ENCODE measurements at places on chromosomes 16 and 17.
A peak's percentile ranks its signal among the peaks of the same experiment; 100 is the strongest.

GRCh38 chr16:46830417-46830901, 521 bp downstream of the C16orf87 start:
- peak; percentile 62 for DNase-seq

- DNase-seq = no peak
Observed at GRCh38 chr17:50110591-50111349, 15.6 kb downstream of the PDK2 start.

DNA sequence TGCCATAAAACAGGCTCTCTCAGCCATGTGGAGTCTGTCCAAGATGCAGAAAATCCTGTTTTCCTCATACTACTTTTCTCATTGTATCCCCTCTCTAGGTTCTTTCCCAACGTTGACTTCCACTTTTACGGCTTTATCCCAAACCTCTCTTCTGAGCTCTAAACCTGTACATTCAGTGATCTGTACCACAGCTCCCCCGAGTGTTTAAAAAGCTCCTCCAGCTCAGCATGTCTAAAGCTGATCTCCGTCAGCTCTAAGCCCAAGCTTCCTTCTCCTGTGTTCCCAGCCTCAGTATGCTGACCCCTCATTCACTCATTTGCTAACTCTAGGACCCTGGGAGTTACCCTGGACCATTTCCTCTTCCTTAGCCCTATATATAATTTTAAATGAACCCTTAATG, 144.6 kb downstream of the DNAH9 start:
- no peak for DNase-seq

GRCh38 chr17:70172923-70173322, 3.6 kb downstream of the KCNJ2 start:
- no peak for DNase-seq

GRCh38 chr17:57419940-57420550, 163.7 kb downstream of the MSI2 start:
- DNase-seq = no peak

GRCh38 chr16:87244636-87245197, 72.5 kb downstream of the C16orf95 start:
- peak; percentile 52 for DNase-seq

GRCh38 chr16:74868501-74868900, 93.9 kb upstream of the FA2H start:
- no peak for DNase-seq

DNA sequence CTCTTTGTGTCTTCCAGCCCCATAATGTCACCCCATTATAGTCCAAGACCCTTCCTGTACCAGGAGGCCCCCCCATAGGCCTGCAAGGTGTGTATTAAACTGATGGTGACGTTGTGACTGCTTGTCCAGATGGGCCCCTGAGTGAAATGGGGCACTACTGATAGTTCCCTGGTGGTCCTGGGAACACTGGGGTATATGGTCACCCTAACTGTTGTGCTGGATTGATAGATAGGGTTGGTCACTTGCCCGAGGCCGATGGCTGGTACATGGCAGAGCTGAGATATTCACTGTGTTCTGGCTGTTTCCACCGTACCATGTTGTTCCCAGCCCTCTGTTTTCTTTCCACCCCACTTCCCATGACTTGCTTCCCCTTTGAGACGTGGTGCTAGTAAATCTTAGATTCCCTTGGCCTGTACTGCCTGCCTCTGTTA, 4.3 kb downstream of the CNP start:
- DNase-seq = peak; percentile 19

- no peak for DNase-seq
Observed at GRCh38 chr16:67259705-67260104, 10.9 kb downstream of the SLC9A5 start.

DNA sequence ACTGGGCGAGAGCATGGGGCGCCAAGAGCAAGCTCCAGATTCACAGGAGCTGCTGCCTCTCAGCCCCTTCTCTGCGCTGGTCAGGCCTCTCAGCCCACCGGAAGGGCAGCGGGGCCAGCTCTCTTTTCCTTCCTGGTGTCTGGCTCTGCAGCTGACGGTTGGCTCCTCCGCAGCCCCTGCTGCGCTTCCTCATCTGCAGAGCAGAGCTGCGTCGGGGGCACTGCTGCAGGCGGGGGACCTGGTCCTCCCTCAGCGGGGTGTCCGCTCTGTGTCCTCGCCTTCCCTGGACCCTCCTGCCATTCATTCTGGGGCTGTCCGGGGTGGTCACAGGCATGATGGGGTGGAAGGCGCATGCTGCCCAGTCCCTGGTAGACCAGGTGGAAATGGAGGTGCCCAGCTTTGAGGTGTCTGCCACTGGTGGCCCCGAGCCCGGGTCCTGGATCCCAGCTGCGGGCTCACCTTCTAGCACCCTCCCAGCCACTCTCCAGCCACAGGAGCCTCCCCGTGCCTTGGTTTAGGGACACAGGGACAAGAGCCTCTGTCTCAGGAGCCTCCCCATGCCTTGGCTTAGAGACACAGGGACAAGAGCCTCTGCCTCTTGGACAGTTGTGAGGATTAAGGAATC, 84.8 kb downstream of the IRF8 start:
- no peak for DNase-seq

- no peak for DNase-seq
Observed at GRCh38 chr17:79543531-79543930, 67.3 kb downstream of the RBFOX3 start.

GRCh38 chr17:34511931-34512330, 67.5 kb upstream of the TMEM132E start:
- no peak for DNase-seq

- DNase-seq = peak; percentile 94
Observed at GRCh38 chr16:4402439-4403132, 13.8 kb downstream of the CORO7 start.

DNA sequence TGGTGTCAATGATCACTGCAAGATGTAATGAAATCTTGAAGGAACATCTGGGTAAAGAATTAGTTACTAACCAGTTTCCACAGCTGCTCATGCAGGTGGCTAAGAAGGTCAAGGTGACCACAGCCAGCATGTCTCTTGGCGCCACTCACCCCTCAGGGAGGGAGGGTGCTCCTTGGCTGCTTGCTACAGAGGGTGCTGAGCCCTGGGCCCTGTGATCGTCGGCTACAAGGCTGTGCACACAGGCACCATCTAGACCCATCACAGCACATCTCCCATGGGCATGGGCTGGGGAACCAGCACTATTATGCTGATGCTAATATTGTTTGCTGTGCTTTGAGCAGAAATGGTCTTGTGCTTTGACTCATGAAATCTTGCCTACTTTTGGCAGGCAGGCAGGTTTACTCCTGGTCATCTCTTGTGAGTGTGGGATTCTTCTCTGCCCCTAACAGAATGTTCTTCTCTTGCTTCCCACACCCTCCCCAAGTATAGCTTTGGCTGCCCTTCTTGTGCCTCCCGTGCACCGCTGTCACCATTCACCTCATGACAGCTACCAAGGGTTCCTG, 36.4 kb downstream of the TXNDC11 start:
- no peak for DNase-seq

- peak; percentile 33 for DNase-seq
Observed at GRCh38 chr17:79478051-79478461, 132.8 kb downstream of the RBFOX3 start.

DNA sequence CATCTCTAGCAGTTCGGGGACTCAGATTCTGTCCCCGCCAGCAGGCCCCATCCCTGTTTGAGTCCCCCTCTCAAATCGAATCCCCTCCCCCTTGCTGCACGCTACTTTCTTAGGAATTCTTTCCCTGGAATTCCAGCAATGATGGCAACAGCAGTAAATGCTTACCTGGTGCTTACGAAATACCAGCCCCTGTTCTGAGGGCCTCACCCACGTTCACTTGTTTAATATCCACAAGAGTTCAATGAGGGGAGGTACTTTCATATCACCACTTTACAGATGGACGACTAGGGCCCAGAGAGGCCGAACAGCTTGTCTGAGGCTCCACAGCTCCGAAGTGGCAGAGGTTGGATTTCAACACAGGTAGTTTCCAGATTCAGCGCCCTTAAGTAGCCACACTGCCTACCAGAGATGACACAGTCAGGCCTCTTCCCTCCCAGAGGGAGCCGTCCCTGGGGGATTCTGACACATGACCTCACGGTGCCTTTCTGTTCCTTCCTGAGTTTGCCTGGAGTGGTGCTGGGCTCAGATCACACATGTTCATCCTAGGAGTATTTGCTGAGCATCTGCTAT, 120.7 kb upstream of the GSE1 start:
- no peak for DNase-seq

DNA sequence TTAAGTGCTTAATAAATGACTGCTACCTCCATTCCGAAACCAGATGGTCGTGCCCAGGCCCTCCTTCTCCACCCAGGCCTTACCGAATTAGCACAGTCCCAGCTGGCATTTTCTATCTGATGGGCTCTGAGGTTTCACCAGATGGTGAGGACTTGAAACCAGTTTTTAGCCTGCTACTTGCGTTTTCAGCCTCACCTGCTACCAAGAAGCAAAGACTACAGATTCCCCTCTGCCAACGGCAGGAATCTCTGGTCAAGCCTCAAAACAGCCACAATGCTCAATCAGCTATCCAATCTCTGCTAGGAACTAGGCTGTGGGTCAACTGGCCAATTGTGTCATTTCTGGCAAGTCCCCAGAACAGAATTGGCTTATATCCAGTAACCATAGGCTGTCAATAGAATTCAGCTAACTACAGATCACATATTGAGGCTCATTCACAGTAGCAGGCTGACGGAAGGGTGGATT, 11.7 kb downstream of the PECAM1 start:
- DNase-seq = peak; percentile 11

DNA sequence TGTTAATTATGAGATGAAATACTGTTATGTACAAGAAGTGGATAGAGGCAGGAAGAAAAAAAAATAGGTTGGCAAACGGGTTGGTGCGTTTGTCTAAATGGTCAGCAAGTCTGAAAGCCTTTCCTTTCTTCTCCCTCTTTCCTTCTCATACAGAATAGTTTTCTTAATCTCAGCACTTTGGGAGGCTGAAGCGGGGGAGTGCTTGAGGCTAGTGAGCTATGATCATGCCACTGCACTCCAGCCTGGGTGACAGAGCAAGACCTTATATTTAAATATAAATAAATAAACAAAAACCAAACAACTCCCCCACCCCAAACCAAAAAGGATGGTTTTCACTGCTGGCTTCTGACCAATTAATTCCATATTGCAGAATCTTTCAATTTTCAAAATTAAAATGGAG, 74.7 kb upstream of the CORO6 start:
- no peak for DNase-seq

DNA sequence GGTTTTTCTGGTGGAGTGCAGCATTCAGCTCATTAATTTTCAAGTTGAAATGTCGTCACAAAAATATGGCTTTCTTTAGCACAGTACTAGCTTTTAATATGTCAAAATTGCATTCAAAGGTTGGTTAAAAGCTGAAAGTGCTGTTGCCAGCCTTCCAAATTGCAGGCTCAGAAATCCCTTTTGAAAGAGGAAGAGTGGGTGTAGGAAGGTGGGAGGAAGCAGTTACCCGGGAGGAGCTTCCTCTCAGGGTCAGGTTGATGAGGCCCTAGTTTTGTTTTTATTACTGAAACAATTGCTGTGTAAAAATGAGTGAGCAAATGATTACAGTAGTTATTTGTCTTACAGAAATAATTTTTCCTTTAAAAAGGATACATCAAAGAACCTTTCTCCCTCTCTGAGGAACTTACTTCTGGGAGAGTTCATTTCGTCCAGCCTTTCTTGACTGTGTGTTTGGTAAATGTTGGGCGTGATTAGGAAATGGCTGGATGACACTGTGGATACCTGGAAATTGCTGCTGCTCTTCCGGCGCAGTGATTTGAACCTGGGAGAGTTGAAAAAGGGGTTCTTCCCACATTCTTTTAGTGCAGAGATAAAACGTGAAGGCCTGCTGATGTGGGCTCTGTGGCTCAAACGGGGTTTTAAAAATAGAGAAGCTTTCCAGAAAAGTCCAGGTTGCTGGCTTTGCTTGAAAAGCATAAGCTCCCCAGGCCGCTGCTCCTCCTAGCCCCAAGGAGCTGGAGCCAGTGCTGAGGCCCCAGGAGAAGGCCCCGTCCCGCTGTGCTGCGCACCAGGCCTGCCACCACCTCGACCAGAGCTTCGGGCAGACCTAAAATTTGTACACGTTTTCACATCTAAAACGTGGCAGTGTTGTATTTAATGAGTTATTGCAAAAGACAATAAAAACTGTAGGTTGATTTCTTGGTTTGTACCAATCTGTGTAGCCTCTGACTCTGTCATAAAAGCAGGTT, 41.7 kb downstream of the SEC14L1 start:
- DNase-seq = no peak

GRCh38 chr16:77896415-77897128, 108.2 kb downstream of the VAT1L start:
- DNase-seq = peak; percentile 35

- peak; percentile 78 for DNase-seq
Observed at GRCh38 chr17:44314869-44315661, 6.7 kb downstream of the RUNDC3A start.

GRCh38 chr16:3734758-3735221, 17.5 kb upstream of the TRAP1 start:
- no peak for DNase-seq

Data from kidney (tissue), 22 donors.